Transverse colon (tissue), 4 donors: ENCODE measurements at places on chromosomes 7 and 10.
A peak's percentile ranks its signal among the peaks of the same experiment; 100 is the strongest.

- no peak for DNase-seq
Measured at GRCh38 chr10:48659790-48660189, 24.9 kb upstream of the WDFY4 start.

- peak; percentile 24 for DNase-seq
Measured at GRCh38 chr10:121070275-121071070, 219.3 kb downstream of the WDR11 start.

GRCh38 chr10:5550621-5551530 is 26.1 kb downstream of the CALML3 start:
- DNase-seq: no peak

GRCh38 chr7:40493609-40494051 is 358.8 kb downstream of the SUGCT start:
- DNase-seq: no peak

GRCh38 chr7:133534816-133535215 is 281.9 kb downstream of the EXOC4 start:
- DNase-seq: no peak

GRCh38 chr10:373015-373414 is 237.8 kb downstream of the ZMYND11 start:
- DNase-seq: no peak

DNA sequence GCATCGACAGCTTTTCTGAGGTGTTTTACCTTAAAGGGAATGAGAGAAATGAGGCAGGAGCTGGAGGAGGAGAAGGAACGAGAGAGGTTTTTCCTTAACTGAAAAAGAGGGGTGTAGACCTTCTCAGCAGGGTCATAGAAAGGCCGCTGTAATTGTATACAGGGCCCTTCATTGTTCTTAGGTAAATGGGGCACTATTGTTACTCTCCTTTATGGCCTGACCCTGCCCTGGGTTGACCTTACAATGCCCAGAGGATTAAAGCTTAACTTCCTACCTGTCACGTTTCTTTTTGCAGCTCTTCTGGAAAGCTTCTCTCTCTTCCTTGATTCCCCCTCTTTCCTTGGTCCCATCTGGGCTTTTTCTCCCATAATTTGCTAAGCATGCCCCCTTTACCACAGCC is 13.7 kb upstream of the PDLIM1 start:
- no peak for DNase-seq

GRCh38 chr10:11588873-11589574 is 22.4 kb downstream of the USP6NL start:
- DNase-seq: no peak

DNA sequence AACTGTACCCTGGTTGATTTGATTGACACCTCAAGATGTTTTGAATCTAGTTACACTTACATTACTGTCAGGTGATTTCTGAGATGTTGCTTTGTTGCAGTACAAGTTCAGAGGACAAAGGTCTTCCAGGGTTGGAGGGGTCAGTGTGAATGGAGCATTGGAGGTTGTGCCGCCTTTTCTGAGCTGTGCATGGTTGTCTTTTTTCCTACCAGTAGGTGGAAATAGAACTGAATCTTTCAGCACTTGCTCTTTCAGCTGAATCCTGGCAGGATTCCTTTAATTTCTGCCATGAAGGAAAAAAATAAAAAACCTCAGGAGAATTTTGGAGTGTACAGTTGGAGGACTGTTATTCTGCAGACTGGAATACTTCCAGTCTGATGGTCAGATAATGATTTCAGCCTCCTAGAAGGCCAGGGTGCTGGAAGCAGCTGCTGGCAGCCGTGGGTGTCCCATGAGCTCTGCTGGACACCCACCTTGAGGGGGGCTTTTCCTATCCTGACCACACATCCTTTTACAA is 82.7 kb downstream of the PLCE1 start:
- DNase-seq: peak; percentile 16

- no peak for DNase-seq
Measured at GRCh38 chr10:91602868-91603568, 29.9 kb downstream of the PPP1R3C start.
